D341Med (cell line): ENCODE measurements at places on chromosomes 12 and 14.

DNA sequence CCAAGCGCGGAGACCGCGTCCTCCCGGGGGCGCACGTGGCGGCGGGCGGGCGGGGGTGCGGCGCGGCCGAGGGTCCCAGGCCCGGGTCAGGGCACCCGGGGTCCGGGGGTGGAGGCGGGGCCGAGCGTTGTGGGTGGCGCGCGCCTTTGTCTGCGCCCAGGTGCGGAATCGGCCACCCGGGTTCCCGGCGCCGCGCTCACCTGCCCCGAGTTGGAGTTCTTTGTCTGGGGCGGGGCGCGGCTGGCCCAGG lies 50.1 kb downstream of the LRCOL1 start:
- DNase-seq = peak; percentile 75

DNA sequence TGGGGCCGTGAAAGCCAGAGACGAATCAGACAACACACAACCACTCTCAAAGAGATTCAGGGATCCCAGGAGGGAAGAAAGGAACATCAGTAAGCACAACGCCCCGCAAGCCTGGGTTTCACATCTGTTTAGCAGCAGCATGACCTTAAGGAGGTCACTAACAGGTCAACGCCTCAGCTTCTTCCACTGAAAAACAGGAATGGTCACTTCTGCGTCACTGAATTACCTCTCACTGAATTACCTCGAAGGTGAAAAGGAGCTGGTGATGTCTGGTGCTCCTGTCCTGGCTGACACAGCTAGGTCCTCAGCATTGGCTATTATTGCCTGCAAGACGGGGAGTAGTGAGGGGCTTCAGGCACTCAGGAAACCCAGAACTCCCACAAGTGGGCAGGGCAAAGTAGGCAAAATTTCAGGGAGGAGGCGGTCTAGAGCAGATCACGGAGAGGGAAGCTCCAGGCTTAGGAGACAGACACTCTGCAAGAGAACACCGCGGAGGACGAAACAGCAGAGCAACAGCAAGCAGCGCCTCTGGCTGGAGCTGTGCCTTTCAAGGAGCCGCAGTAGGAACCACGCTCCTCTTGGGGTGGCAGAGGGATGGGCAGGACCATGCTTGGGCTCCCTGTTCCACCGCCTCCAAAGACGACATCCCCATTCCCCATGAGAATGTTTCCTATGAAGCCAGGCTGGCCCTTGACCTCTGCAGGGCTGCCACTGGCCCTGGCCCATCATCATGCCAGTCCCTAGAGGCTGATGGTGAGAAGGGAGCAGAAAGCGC lies 108.4 kb downstream of the SINHCAF start:
- DNase-seq = peak; percentile 24

GRCh38 chr14:31559939-31560338 lies 1.3 kb upstream of the NUBPL start:
- DNase-seq = no peak

DNA sequence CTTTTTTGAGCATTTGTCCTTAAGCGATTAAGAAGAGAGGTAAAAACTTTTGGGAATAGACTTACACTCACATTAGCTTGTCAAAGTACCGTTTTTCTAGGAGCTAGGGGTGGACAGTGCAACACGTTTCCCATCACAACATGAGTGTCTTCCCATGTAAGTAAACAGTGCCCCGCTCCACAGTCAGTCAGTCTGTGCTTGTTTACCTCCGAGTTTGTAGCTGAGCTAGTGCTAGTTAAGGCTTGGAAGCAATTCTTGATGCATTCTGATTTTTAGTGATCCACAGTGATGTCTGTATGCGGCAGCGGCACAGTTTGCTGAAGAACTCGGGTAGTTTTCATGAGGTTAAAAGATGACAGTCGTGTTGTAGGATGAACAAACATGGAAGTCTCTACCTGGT lies 941 bp downstream of the ZDHHC17 start:
- no peak for DNase-seq
